Skin of body (tissue), 3 donors: ENCODE measurements at places on chromosomes 6 and 20. TPM values are rescaled to one million over a fixed set of nuclear protein-coding genes. Genes with fewer than 3 reads are reported as not detected.

GRCh38 chr6:118318648-118319047, 229.4 kb upstream of the PLN start:
- DNase-seq: no peak

The VSTM2L gene
- total RNA-seq: 4.1 TPM

DNA sequence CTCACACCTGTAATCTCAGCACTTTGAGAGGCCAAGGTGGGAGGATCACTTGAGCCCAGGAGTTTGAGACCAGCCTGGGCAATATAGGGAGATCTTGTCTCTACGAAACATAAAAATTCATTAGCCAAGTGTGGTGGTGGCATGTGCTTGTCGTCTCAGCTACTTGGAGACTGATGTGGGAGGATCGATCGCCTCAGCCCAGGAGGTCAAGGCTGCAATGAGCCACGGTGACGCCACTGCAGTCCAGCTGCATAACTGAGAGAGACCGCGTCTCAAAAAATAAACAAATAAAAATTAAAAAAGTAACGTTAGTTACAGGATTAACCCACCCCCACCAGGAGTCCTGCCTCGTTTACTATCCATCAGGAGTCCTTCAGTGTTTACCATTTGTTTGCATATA, 345.1 kb downstream of the BTBD3 start:
- DNase-seq: no peak

The CDH26 gene
- 6.5 TPM for total RNA-seq

- peak; percentile 88 for DNase-seq
Observed at GRCh38 chr6:11245381-11246256, 13.2 kb upstream of the NEDD9 start.

DNA sequence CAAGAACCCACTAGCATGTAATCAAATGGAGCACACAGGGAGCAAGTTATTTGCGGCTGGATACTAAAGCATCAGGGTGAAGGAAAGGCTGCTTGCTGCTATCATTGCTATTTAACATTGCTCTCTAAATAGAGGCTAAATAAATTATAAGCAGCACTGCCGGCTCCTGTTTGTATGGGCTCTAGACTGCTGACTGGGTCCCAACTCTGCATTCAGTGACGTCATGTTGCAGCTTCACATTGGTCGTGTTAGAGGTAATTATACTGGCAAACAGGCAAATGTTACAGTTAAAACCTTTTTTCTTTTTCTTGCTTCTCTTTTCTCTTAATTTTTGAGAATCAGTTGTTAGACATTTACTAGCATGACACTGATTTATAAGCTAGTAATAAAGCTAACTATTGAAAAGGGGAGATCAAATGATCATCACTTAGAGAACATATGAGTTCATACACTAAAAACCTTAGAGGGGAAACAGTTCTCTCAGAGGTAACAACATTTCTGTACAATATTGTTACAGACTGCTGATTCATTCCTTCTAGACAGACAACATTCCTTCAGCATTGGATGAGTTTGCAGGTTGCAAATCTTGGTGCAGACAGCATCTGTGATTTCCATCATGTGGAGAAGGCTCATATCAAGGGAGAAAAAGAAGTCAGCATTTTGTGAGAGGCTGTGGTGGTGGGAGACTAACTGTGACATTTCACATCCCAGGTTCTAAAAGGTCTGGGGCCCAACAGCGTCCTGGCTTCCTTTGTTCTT, 15.9 kb downstream of the RFPL4B start:
- no peak for DNase-seq

The TCF15 gene
- total RNA-seq: 0.49 TPM

The NEURL2 gene
- 2.9 TPM for total RNA-seq

The ANGPT4 gene
- 0.10 TPM for total RNA-seq

The KCNK5 gene
- 1.4 TPM for total RNA-seq

The BHLHE23 gene
- total RNA-seq: not detected

The VIP gene
- total RNA-seq: 0.79 TPM

GRCh38 chr20:33709905-33710541, 10.1 kb downstream of the PXMP4 start:
- no peak for DNase-seq

The OOEP gene
- not detected for total RNA-seq

The PACSIN1 gene
- total RNA-seq: not detected

GRCh38 chr6:2949121-2949520, 22.2 kb downstream of the SERPINB6 start:
- DNase-seq: no peak

The BTBD3 gene
- total RNA-seq: 36.6 TPM

GRCh38 chr6:156949376-156949775, 172.2 kb downstream of the ARID1B start:
- no peak for DNase-seq

- no peak for DNase-seq
Observed at GRCh38 chr20:53284696-53285095, 308.9 kb downstream of the ZNF217 start.

- DNase-seq: no peak
Observed at GRCh38 chr6:153858529-153858928, 180.5 kb upstream of the OPRM1 start.

DNA sequence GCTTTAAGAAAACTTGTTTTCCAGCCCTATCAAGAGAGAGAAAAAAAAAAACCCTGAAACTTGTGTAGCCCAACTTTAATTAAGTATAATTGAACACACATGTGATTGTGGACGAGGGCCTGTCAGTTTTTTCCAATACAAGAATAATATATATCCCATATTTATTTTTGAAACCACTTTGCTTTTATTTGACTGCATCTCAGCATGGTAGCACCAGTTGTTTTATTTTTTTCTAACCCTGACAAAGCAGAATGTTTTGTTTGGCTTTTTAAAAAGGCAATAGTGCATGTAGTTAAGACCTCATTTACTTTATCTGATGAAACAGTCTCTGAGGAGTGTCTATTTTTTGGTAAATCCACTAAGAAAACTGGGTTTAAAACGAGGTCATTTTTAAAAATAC, 257.7 kb downstream of the CDKAL1 start:
- DNase-seq: no peak

DNA sequence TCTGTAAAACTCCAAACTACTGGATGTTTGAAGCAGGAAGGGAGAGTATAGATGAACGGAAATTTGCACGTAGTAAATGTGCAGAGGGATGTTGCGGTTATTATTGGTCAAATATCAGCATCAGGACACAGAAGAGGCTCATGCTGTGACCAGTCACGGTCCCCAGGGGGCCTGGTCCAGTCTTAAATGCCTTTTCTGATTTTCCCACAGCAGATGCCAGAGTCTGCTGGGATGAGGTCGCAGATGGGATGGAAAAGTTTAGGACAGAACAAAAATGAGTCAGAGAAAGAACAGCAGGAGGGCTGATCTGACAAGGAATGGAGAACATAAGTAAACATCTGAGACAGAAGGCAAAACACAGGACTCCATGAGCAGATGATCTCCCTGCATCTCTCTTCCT, 11.7 kb upstream of the SIRPG start:
- peak; percentile 1 for DNase-seq

DNA sequence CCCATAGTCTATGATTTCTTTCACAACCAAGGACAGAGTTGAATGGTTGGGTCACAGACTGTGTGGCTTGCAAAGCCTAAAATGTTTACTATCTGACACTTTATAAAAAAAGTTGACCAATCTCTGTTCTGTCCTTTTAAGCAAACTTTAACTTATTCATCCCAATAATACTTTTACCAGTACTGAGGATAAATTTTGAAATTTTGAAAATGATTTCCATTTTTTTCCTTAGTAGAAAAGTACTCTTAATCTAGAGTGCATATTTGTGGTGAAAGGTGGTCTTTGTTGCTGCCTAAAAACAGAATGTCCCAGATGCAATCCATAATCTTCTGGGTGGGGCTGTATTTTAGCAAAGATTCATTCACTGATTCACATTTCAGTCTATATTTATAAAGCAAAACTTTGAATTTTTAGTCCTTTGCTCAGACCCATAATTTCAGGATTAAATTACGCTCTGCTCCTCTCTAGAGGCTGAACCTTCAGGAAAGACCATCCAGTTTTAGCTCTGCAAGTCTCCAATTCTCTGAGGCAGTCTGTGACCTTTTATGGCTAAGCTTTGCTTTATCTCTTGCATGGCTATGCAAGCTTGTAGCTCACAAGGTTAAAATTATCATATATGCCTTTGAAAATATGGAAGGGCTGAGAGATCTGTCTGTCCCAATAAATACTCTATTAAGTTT, 573.5 kb downstream of the COL12A1 start:
- no peak for DNase-seq

GRCh38 chr6:6610031-6610591, 21.6 kb downstream of the LY86 start:
- no peak for DNase-seq

The TRIM10 gene
- total RNA-seq: 2.2 TPM

- DNase-seq: no peak
Observed at GRCh38 chr20:44644667-44645131, 6.8 kb downstream of the ADA start.

GRCh38 chr20:14914633-14915032, 577.2 kb upstream of the FLRT3 start:
- DNase-seq: peak; percentile 66

DNA sequence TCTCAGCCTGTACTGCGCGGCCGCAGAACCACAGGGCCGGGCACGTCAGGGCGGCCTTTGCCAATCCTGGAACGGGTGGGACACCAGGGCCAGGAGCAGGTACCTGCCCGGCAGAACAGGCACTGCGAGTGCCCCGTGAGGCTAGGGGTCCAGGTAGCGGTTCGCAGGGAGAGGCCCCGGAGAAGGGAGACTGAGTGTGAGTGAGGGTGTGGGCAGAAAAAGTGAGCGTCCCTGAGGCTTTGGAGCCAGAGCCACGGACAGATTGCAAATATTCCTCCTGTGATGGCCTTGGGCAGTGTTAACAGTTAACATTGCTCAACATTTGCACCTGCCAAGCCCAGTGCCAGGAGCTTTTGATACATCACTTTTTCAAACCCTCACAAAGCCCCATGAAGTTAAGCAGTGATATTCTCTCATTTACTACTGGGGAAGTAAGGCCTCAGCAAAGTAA, 491 bp downstream of the GNMT start:
- DNase-seq: no peak

- peak; percentile 26 for DNase-seq
Observed at GRCh38 chr6:13013681-13014503, 297.3 kb downstream of the PHACTR1 start.

- no peak for DNase-seq
Observed at GRCh38 chr20:18055261-18055660, 2.5 kb downstream of the OVOL2 start.

DNA sequence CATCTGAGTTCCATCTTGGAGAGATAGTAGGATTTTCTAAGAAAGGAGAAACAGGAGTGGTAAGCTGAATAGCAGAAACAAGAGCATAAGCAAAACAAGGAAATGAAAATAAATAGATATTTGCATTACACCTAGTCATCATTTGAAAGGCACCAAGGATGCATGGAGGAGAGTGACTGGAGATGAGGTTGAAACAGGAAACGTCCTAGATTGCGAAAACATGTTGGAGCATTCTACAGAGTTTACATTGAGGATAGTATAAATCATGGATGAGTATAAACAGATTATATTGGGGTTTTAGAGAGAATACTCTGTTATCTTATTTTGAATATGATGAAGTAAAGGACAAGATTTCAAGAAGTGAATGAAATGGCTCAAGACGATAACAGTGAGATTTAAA, 507.3 kb downstream of the EYS start:
- no peak for DNase-seq

DNA sequence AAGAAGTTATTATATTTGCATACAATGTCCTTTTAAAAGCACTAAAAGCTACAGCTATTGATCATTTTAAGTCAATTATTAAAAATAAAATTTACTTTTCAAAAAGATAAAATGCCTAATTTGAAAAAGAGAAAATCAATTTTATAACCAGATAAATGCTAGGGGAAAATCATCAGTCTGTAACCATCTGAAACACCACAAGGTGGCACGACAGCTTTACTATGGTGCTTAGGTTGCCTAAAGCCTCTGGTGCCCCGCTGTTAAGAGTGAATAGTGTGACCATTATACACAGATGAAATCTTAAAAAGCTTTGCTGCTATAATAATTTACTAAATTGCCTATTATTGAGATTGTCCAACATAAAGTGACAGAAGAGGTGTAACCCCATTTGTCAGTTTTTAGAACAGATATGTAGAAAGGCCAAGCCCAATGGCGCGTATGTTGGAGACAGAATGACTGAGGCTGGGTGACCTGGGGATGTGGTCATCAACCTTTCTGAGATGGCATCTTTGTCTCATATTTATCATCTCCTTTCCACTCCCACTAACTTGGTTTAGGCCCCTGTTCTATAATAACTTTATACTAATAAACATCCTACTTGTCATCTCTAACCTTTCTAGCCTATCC, 100.8 kb downstream of the MOXD1 start:
- DNase-seq: no peak

The LIME1 gene
- total RNA-seq: 3.7 TPM

The COL21A1 gene
- total RNA-seq: 79.8 TPM

- no peak for DNase-seq
Observed at GRCh38 chr6:13289789-13290318, 38.5 kb downstream of the TBC1D7 start.

The TNF gene
- total RNA-seq: 1.9 TPM

DNA sequence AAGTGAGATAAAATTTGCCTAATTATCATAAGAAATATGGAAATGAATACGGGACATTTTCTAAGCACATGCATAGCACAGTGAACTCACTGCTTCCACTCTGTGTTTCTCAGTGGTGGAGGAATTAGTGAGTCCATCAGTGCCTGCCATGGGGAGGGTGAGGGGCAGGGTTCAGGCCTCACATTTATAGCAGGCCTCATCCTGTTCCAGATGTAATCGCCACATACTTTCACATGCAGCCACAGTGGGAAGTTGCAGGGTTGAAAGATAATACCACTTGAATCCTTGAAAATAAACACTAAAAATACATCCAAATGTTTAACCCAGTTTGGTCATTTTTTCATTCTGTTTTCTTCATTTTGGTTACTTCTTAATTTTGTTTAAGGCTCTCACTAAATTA, 29.9 kb upstream of the ANKEF1 start:
- no peak for DNase-seq

The PRICKLE4 gene
- 2.4 TPM for total RNA-seq

The HSPA12B gene
- 14.0 TPM for total RNA-seq

DNA sequence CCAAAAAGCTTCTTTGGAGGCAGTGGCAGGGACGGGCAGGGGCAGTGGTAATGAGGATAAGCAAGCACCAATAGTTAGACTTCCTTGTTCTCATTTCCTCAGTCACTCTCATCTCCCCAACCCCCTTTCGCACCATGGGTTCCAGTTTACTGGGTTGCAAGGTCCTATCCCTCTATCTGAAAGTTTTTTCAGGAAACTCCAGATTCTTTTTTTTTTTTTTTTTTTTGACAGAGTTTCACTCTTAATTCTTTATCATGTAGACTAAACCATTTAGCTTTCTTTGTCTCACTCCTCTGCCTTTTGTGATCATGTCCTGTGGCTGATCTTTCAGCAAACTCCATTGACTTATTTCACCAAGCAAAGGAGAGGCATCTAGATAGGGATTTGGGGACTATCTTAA, 51.4 kb upstream of the GMDS start:
- DNase-seq: no peak

- DNase-seq: no peak
Observed at GRCh38 chr6:31094389-31094881, 17.9 kb downstream of the C6orf15 start.
